Activated CD8-positive, alpha-beta memory T cell treated with anti-CD3 and anti-CD28 coated beads for 24 hours (primary cell): ENCODE measurements at places on chromosomes 1 and 21.

DNA sequence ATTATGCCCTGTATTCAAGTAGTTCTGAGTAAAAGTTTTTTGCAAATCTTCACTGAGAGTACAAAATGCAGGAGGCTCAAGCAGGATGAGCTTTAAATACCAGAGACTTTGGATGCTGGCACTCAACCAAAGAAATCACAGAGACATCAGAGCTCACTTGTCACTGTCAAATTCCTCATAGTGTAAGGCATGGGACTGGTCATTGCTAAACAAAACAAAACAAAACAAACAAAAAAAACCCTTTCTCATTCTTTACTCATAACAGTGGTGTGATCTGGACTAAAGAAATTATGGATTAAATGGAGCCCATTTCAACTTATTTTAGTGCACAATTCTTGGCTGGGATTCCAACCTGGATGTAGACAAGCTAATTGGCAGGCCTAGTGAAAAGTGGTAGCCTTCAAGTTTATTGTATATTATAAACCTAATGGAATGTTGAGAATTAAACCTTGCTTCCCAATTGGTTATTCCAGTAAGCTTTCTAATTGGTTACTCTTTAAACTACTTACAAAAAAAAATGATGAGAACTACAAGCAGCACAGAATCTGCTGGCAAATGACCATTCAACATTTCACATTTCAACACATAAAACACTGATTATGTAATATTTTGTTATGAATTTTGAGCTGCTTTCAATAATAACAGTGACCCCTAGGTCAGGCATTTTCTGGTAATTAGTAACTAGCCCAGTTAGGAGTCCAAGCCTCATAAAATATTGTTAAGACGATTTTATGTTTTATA, 30.6 kb upstream of the NEK7 start:
- no peak for DNase-seq

DNA sequence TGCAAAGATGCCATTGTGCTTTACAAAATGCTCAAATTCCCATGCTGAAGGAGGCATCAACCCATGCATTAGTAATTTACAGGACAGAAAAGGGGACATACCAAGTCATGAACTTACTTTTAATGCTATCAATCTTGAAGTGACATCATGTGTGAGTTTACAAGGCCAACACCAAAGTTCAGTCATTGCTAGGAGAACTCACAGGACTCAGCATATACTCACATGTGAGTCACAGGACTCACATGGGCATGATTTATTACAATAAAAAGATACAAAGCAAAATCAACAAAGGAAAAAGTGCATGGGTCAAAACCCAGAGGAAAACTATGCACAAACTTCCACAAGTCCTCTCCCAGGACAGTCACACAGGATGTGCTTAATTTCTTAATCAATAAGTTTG, 1656.0 kb downstream of the MRPL39 start:
- no peak for DNase-seq

- no peak for DNase-seq
Observed at GRCh38 chr1:46406881-46407608, 12.9 kb downstream of the FAAH start.

DNA sequence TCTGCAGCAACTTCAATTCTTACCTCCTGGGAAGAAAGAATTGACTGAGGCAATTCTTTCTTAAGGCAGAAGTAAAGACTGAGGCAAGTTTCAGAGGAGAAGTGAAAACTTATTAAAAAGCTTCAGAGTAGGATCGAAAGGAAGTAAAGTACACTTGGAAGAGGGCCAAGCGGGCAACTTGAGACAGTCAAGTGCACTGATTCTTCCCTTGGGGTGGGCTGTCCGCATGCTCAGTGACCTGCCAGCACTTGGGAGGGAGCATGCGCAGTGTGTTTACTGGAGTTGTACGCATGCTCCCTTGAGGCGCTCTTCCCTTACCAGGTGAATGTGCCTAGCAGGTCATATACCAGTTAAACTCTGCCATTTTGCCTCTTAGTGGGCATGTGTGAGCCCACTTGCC, 55.3 kb upstream of the NBPF3 start:
- no peak for DNase-seq

- DNase-seq: no peak
Observed at GRCh38 chr21:39422527-39423241, 22.9 kb downstream of the LCA5L start.

DNA sequence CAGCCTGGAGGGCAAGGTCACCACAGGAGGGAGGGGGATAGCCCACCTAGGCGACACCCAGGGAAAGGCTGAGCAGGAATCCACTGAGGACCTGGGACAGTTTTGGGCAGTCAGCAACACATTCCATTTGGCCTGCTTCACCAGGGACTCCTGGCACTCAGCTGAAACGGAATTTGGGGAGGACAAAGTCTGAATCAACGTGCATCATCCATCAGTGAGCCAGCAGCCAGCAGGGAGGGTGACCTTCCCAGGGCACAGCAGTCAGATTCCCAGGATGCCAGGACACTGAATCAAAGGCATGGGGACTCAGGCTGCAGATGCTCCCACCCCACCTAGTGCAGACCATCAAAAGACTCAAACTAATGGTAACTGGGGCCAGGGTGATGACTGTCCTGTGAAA, 4.6 kb downstream of the SH3BP5L start:
- peak; percentile 43 for DNase-seq

DNA sequence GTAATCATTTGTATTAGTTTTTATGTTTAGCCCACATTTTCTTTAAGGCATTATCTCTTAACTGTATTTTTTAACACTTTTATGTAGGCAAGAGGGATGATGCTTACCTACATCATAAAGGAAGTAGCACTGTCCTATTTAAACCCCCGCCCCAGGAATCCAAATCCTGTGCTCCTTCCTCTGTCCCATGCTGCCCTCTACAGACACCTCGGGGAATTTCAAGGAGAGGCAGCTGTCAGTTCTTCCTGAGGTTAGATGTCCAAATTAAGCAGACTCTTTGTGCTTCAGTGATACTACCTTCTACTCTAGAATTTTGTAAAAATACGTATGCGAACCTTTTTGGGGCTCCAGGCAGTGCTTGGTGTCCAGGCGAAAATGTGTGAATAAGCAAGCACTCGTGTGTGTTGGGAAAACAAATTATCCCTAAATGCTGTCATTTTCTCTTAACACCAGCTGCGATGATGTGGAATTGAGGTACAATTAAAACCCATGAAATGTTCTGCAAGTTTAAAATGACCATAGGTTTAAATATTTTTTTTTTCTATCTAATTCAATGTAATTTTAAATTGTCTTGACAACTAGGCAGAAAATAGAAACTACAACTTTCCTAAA, 19.2 kb downstream of the CRCT1 start:
- DNase-seq: no peak

DNA sequence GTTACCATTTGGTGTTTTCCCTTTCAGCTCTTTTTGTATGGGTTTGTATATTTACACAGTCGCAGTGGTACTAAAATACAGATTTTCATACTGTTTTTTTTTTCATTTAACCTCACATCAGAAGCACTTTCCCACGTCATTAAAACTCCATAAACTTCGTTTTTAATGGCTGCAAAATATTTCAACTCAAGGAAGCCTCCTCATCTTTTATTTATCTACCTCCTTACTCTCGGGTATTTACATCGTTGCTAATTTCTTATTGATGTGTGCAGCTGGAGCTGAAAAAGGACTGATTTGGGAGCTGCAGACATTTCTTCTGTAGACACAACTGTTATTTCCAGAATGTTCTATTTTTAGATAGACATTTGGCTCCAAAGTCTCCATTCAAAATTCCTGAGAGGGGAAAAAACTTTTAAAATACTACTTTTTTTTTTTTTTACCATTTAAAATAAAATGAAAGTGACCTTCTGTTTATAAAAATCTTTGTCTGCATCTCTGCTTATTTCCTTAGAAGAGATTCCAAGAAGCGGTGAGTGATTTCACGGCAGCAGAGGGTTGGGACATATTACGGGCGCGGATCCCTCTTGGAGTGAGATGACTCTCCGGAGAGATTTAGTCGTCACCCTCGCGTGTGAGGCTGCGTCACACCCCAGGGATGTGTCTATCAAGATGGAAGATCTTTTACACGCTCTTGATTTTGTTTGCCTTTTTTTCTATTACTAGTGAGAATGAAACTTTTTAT, 10.1 kb downstream of the RUNX3 start:
- DNase-seq: no peak

GRCh38 chr1:69519006-69519405, 48.7 kb upstream of the LRRC7 start:
- DNase-seq: no peak

DNA sequence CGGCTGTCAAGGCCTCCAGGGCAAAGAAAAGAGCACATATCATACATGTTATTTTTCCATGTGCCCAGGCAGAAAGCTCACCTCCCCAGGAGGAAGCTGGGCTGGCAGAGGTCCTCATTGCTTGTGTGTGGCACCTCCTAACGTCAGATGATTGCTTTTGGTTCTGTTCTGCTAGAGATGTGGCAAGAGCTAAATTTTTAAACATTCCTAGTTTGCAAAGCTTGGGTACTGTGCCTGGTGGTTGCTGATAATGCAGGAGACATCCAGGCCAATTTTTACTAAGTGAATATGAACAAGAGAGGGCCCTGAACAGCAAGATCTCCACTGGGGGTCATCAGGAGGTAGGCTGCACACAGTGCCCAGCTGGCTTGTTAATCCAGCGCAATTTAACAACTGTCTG, 93.9 kb downstream of the TBX19 start:
- DNase-seq: no peak

GRCh38 chr21:34949499-34949898, 99.6 kb downstream of the RUNX1 start:
- no peak for DNase-seq

- no peak for DNase-seq
Observed at GRCh38 chr1:28329395-28330153, 734 bp downstream of the MED18 start.

GRCh38 chr1:41396084-41396483, 34.9 kb downstream of the FOXO6 start:
- no peak for DNase-seq

DNA sequence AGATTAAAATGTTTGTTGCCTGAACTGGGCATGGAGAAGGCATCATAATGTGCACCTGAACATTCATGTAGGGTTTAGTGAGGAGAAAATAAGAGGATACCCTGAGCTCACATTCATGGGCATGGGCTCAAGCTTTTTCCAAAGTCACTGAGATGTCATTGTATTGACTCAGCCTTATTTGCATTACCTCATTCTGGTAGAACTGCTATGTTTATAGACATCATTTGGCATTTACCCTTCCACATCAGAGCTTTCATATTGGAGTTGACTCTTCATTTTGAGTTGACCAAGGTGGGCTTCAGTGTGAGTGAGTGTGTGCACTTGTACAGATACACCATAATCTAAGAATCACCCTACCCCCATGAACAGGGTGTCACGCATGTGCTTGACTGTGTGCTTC, 143.2 kb downstream of the PBX1 start:
- DNase-seq: no peak

DNA sequence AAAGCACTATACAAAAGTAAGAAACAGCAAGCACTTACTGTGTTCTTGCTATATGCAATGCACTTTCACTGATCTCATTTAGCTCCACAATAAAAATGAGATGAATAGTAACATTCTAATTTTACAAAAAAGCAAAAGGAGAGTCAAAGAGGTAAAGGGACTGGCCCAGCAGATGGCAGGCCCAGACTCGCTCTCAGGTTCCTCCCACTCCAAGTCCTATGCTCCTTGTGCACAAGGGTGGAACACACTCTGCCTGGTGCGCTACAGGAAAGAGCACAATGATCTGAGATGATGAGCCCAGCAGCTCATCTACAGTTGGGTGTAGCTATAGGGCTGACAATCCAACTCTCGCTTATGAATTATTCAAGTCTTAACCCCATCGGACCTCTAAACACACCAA, 94.1 kb upstream of the LYST start:
- no peak for DNase-seq

DNA sequence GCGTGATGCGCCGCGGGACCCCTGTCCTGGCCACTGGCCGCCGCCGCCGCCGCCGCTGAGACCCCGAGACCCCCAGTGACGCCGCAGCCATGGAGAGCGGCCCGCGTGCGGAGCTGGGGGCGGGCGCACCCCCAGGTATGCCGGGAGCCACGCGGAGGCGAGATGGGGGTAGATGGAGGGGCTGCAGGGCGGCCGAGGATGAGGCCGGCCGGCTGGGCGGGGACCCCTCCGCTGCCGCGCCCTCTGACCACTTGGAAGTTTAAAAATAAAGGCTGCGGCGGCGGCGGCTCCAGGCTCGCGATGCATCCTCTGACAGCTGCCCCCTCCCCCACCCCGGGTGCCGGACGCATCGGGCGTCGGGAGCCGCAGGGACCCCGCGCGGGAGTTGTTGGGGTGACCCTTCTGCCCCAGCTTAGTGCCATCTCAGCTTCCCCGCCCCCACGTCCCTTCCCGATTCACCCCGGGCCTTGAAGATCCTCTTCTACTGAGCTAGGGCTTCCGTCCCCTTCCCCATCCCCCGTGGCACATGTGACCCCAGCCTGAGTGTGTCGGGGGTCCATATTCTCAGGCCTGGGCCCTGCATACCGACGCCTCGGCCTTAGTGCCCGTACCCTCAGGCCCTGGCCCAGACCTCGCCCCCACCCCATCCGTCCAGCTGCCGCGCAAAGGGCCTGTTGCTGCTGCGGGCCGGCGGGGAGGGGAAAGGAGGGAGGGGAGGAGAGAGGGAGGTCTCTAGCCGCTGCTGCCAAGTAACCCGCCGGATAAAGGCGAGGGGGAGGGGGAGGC, 562 bp downstream of the MAP7D1 start:
- peak; percentile 83 for DNase-seq

DNA sequence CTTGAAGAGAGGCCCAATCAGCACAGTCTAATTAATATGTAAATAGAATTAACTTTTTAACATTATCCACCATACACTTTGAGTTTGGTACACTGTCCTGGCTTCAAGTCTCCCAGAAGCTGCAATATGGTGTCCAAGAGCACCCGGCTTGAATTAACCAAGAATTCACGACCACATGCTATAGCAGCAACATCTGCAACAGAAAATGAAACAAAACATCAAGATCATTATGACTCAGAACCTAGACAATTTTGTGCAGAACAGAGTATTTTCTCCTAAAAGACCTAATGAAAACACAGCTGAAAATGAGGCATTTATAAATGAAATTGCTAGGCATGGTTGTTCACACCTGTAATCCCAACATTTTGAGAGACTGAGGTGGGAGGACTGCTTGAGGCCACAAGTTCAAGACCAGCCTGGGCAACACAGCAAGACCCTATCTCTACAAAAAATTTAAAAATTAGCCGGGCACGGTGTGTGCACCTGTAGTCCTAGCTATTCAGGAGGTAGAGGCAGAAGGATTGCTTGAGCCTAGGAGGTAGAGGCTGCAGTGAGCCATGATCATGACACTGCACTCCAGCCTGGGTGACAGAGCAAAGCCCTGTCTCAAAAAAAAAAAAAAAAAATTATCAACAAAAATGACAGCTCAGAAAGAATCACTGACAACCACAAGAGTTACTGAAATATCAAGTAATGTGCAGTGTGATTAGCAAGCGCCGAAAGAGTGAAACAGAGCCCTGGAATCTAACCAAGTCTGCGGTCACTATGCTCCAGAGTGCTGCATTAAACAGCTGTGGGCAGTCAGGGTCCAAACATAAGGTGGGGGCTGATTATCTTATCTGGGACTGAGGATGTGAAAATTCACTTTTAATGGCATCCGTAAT, 45.3 kb downstream of the HSF2BP start:
- DNase-seq: no peak

DNA sequence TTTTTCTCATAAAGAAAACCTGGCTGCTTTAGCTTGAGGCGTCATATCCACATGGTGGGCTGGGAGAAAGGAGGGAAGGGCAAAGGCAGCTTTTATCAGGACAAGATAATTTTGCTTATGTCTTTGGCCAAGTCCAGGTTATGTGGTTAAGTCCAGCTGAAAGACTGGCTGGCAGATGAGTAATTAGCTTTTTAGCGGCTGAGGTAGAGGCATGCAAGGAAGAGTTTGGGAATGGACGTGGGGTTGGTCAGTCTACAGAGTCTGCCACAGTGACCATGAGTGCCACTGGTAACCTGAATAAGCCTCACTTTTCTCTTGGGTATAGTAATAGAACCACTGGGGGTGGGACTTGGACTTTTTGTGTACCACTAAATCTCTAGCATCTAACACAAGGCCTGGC, 39.8 kb downstream of the NEK7 start:
- DNase-seq: no peak
